ENCODE measurements at places on chromosomes 3 and 15.

DNA sequence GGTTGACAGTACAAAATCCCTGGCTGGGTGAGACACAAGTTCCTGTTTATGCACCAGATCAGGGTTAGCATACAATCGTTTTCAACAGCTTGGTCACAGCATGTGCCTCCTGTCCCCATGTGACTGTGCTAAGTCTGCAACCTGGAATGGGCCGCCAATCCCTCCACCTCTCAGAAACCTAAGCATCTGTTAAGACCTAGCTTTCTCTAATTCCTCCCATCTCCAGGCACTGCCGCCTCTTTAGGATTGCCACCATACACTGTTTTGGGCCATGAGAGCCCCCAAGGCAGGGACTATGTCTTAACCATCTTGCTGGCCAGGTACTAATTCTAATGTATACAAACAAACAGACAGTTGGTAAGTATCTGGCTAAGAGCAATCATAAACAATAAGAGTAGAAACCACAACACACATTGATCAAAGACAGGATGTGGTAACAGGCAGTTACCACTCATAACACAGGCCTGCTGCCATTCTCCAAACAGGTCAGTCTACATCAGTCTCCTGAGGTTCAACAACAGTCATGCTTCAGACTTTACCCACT is 25.6 kb downstream of the SEC22C start:
- DNase-seq: no peak

- peak; percentile 25 for DNase-seq
Observed at GRCh38 chr15:80694611-80695098, 455 bp upstream of the ABHD17C start.

DNA sequence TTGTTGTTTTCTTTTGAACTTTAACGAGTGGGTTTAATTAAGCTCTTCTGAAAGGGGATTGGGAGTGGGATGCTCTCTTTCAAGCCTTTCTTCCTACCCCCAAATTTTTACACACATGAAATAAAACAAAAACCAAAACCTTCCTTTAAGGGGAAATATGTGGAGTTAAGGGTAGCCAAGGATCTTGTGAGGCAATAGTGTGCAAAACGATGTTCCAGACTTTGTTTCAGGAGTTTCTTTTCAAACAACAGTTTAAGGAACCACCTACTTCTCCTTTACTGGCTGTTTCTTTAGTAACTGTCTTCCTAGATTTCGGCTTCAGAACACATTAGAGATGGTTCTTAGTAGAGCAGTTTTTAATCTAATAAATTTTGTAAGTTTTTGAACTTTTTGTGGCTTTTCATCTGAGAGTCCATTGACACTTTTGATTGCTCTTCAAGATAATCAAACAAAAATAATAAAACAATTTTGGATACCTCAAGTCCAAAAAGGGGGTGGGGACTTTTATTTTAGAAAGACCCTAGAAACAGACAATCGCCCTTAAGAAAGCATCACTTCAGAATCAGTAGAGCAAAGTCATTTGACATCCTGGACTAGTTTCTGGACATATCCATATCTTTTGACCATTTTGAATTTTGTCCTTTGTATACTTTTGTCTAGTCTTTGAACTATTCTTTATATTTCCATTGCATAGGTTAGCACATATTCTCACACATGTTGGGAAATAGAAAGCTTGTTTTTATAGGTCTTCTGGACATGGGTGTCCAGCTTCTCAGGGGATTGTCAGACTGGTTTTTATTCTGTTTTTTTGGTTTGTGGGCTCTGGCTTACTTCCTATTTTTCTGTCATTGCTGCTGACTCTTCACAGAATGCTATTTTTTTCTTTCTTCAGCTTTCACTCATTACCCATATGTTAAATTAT is 6.0 kb downstream of the DIPK2A start:
- DNase-seq: no peak

DNA sequence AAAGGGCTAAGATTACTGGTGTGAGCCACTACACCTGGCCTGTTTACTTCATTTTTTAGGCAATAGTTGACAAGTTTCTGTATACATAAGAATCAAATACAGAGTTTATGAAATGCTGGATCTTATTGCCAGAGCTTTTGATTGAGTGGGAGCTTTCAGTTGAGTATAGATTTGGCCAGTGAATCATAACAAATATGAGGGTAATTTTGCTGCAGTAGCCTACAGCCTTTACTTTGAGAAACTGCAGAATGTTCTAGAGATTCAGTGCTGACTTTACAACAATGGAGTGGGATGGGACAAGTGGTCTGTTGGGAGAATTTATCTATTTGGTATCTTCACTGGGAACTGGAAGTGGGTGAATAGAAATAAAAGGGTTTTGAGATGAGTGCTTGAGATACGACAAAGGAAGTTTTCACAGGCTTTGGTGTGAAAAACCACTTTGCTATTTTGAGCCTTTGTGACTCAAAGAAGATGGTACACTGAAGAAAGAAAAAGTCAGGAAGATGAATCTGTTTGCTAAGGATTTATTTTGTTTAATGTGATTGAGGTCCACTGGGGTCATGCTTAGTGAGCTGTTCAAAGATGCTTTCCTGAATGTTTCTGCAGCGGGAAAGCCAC is 227.8 kb downstream of the UBE2E2 start:
- DNase-seq: no peak

GRCh38 chr15:36208868-36209582 is 370.4 kb upstream of the CDIN1 start:
- DNase-seq: no peak

- DNase-seq: no peak
Observed at GRCh38 chr15:57568299-57568698, 23.4 kb upstream of the MYZAP start.

GRCh38 chr3:31871939-31872507 is 109.0 kb downstream of the OSBPL10 start:
- DNase-seq: no peak

GRCh38 chr3:30604558-30604957 is 1.8 kb upstream of the TGFBR2 start:
- DNase-seq: no peak

- no peak for DNase-seq
Observed at GRCh38 chr15:55016225-55016624, 180.5 kb downstream of the RSL24D1 start.

DNA sequence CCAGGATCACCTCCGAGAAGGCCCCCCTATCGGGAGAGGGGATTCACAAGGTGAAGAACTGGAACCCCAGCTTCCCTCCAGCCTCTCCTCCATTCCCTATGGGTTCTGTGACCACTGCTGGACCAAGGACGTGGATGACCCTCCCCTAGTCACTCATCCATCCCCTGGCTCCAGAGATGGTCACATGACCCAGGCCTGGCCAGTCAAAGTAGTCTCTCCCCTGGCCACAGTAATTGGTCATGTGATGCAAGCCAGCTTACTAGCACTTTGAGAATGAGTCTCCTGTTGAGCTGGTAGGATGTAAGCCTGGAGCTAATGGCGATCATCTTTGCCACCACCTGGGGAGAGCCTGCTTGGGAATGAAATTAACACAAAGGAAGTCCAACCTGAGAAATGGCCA is 3.9 kb downstream of the CAMK1 start:
- peak; percentile 31 for DNase-seq

GRCh38 chr3:184568924-184569829 is 7.6 kb downstream of the EPHB3 start:
- DNase-seq: peak; percentile 31

DNA sequence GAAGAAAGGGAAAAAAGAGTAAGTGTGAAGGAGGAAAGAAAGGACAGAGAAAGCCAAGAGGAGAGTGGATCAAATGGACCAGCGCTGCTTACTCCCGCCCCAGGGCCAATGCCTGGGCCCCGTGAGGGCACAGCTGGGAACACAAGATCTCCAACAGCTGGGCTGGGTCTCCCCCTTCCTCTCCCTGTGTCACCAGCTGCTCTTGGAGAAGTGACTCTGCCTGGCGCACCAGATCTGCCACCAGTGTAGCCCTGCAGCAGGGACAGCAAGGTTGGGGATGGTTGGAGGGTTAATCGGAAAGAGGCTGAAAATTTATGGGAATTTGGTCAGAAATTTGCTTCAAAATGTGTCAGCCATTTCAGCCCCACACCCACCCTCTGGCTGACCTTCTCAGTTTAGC is 8.4 kb downstream of the CDAN1 start:
- no peak for DNase-seq

- no peak for DNase-seq
Observed at GRCh38 chr15:64284042-64284441, 71.9 kb downstream of the CSNK1G1 start.

DNA sequence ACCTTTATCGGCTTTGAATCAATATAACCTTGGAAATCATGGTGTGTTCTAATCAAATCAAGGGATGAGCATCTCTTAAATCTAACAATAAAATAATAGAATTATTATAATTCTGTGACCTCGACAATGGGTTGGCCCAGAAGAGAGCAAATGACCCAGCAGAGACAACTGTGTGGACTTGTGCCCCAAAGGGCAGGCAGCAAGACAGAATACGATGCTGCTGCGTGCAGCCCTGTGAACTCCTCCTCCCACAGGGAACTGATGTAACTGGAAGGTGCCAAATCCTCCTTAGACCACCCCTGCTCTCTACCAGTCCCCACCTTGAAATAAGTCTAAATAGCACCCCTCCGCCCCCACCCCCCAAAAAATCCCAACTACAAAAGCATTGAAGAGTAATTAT is 50.7 kb upstream of the ACAN start:
- no peak for DNase-seq

DNA sequence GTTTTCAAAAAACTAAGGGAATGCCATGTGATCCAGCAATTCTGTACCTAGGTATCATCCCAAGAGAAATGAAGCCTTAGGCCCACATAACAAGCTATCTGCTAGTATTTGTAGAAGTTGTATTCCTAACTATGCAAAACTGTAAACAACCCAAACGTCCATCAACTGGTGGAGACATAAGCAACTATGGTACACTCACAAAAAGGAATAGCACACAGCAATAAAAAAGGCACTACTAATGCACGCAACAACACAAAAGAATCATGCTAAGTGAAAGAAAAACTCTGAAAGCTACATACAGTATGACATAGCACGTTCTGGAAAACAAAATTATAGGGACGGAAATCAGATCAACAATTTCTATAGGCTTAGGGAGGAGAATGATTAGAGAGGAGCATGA is 15.3 kb downstream of the USP50 start:
- no peak for DNase-seq

DNA sequence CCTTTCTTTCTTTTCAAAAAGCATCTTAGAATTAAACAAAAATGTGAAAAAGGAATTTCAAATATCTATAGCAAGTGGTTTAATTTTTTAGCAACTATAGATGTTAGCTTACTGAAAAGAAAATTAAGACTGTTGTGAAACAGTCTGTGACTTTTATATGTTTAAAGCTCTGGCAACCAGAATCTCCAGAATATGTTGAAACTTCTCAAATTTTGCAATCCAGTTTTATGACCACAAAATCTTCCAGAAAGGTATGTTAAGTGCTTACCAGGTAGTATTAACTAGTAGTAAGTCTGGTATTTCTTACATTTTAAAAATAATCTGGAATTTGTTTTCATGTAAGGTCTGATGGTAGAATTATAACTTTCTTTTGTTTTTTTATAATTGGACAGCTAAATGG is 235.0 kb downstream of the SLC9A9 start:
- no peak for DNase-seq

GRCh38 chr3:30614943-30615342 is 8.5 kb downstream of the TGFBR2 start:
- no peak for DNase-seq

DNA sequence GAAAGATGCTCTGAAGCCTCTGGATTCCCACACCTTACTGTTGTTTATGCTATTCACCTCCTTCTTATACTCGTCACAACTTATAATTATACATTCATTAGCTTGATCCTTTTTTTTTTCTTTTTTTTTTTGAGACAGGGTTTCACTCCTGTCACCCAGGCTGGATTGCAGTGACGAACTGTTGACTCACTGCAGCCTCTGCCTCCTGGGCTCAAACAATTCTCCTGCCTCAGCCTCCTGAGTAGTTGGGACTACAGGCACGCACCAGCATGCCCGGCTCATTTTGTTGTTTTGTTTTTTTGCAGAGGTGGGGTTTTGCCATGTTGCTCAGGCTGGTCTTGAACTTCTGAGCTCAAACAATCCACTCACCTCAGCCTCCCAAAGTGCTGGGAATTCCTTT is 143.6 kb downstream of the PLCL2 start:
- DNase-seq: no peak

- peak; percentile 98 for DNase-seq
Observed at GRCh38 chr15:74615508-74616365, at the start of gene CLK3. CLK3 (plus strand) TSS chr15:74615836; CDS start chr15:74619197, 3,361 bp downstream.

- DNase-seq: peak; percentile 11
Observed at GRCh38 chr15:57619746-57620145, 28.0 kb downstream of the MYZAP start.

DNA sequence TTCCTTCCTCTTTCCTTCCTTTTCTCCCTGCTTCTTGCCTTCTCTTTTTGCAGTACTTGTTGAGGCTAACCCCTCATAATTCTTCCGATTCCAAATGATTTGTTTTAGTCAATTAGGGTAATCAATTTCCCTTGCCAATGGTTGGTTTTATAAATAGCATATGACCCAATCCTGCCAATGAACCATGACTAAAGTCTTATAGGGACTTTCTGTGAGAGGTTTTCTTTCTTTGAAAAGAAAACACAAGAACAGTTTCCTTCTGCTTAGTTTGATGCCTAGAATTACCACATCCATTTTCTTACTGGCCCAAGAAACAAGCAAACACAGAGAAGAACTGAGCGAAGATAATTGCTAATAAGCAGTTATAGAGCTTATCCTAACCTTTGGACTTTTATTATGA is 292.5 kb upstream of the SATB1 start:
- no peak for DNase-seq

DNA sequence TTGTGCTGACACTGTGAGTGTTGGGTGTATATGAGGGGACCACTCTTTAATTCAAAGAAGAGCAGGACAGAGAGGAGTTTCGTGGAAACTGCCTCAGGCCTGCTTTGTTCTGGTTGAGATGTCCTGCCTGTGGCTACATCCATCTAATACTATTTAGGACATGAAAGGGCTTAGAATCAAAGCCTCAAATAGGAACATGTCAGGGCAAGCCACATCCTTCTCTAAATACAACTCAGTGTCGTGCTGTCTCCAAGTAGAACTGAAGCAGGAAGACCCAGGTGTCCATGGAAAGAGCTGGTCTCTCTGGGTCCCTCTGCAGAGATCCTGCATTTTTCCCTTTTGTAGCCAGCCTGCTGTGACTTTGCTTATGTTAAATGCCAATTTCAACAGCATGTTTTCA is 156.2 kb upstream of the UMPS start:
- DNase-seq: no peak

GRCh38 chr3:167209011-167209410 is 171.1 kb downstream of the ZBBX start:
- no peak for DNase-seq

DNA sequence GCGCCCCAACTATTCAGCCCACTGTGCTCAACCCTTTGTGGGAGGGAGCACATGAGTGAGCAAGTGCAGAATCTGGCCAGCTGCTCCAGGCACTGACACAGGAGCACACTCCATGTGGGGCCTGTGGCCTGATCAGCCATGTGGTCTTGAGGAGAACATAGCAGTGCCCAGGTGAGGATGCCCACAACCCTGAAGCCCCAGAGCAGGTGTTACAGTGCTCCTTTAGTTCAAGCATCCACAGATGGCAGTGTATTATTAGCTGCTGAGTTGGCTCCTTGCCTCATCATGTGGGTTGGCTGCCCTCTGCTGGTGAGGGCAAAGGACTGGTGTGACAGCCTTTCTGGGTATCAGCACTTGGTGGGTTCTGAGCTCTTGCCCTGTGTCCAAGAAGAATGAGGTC is 1588.2 kb downstream of the SI start:
- DNase-seq: peak; percentile 33

GRCh38 chr3:155153242-155154186 is 73.4 kb downstream of the MME start:
- DNase-seq: no peak

GRCh38 chr3:32203854-32204253 is 34.6 kb upstream of the CMTM8 start:
- no peak for DNase-seq

All from HEK293T (cell line).